NCI-H82 (cell line): ENCODE measurements at places on chromosomes 1 and 21.
A peak's percentile ranks its signal among the peaks of the same experiment; 100 is the strongest.

DNA sequence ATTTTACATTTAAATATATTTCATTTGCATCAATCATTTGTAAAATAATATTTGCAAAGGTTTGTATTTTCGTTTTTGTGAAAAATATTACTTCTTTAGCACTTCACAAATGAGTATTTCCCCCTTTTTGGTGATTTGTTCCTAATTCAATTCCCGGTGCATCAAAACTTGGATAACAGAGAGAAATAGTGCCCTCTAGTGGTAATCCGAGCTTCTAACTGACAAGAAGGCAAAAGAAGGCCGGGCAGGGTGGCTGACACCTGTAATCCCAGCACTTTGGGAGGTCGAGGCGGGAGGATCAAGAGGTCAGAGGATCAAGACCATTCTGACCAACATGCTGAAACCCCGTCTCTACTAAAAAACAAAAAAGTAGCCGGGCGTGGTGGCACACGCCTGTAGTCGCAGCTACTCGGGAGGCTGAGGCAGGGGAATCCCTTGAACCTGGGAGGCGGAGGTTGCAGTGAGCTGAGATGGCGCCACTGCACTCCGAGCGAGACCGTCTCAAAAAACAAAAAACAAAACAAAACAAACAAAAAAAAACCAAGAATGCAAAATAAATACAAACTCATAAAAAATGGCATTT is 137.7 kb downstream of the COL11A1 start:
- peak; percentile 89 for DNase-seq

DNA sequence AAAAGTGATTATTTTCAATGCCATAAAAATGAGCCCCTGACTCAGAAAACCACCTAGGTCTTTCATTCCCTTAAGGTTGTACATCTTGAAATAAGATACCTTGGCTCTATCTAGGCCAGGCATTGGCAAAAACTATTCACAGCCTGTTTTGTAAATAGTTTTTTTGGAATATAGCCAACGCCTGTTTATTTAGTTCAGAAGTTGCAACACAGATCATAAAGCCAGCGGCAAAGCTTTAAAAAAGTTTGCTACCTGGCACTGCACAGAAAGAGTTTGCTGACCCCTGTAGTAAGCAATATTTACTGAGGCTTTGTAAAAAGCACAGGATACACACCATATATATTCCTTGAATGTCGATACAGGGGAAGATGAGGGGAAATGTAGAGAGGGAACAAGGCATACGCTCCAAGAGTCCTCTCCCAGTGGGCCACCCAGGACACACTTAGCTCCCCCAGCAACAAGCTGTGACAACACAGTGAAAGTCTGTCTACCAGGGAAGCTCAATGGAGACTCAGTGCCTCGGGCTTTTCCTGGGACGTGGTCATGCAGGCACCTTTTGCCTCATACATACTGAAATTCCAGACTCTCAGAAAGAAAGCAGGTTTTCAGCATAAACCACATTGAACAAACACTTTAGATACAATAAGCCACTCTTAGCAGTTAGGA is 20.5 kb downstream of the TARBP1 start:
- DNase-seq = no peak

DNA sequence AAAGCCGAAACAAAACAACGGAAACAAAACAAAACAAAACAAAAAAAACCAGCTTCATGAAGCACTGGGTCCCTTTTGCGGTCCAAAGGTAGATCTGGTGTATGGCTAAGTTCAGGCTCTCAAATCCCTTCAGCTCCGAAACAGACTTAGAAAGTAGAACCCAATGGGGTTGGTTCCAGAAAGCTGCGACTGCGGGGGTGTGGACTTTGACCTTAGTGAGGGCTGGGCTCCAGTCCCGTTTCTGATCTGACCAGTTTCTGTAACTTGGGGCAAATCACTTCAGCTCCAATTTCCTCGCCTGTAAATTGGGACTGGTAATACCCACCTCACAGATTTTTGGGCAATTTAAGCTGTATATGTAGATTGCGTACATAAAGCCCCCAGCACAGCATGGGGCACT is 105.2 kb downstream of the ZSCAN20 start:
- no peak for DNase-seq

GRCh38 chr21:35511696-35512162 is 462.6 kb upstream of the RUNX1 start:
- no peak for DNase-seq

DNA sequence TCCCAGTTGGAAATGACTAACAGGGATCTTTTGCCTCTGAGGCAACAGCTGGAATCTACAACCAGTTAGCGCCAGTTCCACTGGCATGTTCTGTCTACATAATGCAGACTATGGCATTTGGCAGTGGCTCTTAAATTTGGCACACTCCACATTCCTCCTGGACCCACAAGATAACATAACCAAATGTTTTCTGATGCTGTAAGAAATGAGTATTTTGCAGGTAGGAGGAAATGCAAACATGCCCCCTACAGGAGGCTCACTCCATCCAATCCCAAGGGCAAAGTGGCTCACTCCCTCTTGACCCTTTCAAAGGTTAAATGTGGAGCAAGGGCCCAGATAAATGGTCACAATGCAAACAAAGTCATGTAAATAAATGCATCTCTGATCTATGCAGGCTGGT is 129.2 kb upstream of the PROX1 start:
- no peak for DNase-seq

DNA sequence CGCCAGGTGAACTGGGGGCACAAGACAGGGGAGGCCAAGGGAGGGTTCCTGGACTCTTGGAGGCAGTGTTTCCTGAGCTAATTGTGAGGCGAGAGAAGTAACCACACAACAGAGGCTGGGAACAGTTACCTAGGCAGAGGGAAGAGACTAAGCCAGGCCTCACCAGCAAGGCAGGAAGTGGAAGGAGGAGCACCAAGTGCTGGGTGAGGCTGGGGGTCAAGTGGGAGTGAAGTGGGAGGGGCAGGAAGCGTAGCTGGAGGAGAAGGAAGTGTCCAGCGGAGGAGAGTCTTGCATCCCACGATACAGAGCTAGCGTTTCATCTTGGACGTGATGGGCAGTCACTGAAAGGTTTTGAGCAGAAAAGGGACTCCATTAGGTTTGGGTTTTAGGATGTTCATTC is 48.3 kb upstream of the CAPZB start:
- no peak for DNase-seq

GRCh38 chr1:118479351-118479750 is 294.3 kb upstream of the SPAG17 start:
- DNase-seq = no peak

- DNase-seq = peak; percentile 59
Observed at GRCh38 chr1:157773493-157774350, 3.2 kb downstream of the FCRL2 start.

GRCh38 chr1:162361349-162361748 is 15.3 kb downstream of the SPATA46 start:
- DNase-seq = no peak

- no peak for DNase-seq
Observed at GRCh38 chr1:159055181-159055641, 21.4 kb downstream of the AIM2 start.

GRCh38 chr1:92323473-92324453 is 24.9 kb downstream of the RPAP2 start:
- DNase-seq = no peak

DNA sequence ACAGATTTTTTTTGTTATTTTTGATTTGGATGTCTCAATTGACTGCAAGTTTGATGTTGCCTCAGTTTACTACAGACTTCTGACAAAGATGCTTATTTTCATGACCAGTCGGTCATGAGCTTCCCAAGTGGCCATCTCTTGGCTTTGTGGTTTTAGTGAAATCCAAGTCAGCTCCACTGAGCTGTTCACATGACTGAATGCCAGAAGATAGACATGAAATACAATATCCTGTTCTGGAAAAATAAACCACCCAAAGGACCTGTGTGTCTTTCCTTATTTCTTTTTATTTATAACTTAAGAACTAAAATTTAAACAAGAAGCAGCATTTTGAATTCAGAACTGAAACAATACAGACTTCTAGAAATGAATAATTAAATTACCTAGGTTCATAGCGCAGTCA is 89.3 kb downstream of the HMCN1 start:
- DNase-seq = no peak

- DNase-seq = no peak
Observed at GRCh38 chr1:231596337-231596791, 30.2 kb upstream of the DISC1 start.

DNA sequence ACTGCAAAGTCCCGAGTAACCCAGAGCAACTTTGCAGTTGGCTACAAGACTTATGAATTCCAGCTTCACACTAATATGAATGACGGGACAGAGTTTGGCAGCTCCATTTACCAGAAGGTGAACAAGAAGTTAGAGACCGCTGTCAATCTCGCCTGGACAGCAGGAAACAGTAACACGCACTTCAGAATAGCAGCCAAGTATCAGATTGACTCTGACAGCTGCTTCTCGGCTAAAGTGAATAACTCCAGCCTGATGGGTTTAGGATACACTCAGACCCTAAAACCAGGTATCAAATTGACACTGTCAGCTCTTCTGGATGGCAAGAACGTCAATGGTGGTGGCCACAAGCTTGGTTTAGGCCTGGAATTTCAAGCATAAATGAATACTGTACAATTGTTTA is 66.8 kb downstream of the ACBD6 start:
- no peak for DNase-seq

DNA sequence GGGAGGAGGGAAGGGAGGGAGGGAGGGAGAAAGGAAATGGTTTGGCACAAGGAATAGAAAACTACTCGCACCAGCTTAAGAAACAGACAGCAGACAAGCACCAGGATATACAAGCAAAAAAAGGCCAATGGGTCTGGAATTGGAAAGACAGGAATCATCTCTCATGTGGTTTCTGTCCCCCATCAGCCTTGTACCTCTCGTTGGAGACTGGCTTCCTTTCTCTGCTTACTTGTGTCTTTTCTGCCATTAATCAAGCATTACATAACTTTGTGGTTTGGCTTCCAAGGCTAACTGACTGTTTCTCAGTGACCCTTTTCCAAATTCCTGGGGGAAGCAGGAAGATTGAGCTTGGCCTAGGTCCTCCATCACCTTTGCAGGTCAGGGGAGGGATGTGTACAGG is 11.8 kb upstream of the RALGPS2 start:
- DNase-seq = no peak

- DNase-seq = peak; percentile 78
Observed at GRCh38 chr1:118253053-118253915, 68.3 kb upstream of the SPAG17 start.

- DNase-seq = no peak
Observed at GRCh38 chr1:183235503-183235902, 49.4 kb downstream of the LAMC2 start.

DNA sequence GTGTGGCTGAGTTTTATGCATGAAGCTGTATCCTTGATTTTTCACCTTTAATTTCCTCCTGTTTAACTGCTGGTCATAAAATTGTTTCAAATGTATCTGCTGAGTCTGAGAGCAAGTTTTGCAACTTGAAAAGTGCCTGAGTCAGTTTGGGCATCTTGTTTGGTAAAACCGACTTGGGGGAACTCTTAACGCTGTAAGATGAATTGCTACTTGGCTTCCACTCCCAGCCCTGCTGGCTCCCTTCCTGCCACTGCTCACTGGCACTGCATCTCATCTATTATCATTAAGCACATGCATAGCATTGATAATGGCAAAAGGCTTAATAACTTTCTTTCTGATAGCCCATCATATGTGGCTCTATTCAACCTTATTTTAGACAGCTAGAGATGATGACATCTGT is 35.7 kb upstream of the FAM78B start:
- no peak for DNase-seq

DNA sequence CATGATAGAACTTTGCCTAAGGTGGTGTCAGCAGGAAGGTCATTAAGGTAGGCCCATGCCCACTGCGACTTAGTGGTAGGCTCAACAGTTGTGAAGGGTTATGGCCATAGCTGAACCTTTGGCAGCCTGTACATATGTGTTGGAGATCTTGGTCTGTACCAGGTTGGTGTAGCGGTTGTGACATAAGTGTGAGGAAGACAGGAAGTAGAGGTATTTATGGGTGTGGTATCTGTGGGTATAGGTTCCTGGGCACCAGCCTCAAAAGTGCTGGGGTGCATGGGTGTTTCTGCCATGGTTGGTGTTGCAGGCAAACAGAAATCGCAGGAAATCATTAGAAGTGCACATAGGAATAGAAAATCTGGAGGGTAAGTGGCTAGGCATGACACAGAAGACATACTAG is 18.6 kb upstream of the LRIF1 start:
- DNase-seq = no peak

DNA sequence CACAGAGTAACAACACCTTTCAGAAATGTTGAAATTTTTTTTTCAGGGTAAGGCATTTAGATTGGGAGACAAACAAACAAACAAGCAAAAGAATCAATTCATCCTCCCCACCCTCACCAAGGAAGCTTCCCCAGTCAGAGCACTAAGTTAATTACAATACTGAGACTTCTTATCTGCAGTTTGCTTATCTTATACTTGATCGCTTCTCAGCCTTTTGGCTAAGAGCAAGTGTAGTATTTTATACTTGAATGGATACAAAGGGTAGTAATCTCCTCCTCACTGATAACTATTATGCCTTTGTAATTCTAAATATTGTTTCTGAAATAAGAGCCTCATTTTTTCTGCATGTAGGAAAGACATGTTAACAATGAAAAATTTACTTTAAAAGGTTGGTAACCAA is 54.4 kb downstream of the ADAMTS5 start:
- DNase-seq = no peak

DNA sequence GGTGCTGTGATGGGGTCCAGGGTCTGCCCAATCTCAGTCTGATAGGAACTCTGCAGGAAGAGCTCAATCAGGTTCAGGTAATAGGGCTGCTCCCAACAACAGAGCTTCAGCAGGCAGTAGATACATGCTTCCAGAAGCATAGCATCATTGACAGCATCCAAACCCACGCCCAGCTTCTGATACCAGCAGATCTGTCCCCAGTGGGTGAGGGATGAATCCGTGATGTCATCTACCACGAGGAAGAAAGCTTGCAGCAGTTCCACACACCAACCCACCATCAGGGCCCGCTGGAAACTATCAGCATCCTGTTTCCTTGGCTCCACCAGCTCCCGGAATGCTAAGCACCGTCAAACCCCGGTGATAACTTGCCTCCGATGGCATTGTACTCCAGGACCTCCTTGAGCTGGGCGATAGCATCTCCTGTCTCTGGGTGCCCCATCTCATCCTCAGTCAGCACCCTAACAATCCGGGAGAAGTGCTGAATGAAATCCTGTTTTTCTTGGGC is 14.7 kb downstream of the NEK2 start:
- DNase-seq = no peak

GRCh38 chr1:37156646-37157045 is 122.3 kb upstream of the GRIK3 start:
- no peak for DNase-seq

GRCh38 chr1:86640161-86640670 is 64.2 kb upstream of the SH3GLB1 start:
- no peak for DNase-seq

- no peak for DNase-seq
Observed at GRCh38 chr1:87515781-87516180, 187.1 kb downstream of the LMO4 start.
